ENCODE measurements at places on chromosomes 7 and 10. TPM values are rescaled to one million over a fixed set of nuclear protein-coding genes. Genes with fewer than 3 reads are reported as not detected.
A peak's percentile ranks its signal among the peaks of the same experiment; 100 is the strongest.

GRCh38 chr7:84824057-84824651 lies 362.7 kb downstream of the SEMA3D start:
- no peak for DNase-seq

DNA sequence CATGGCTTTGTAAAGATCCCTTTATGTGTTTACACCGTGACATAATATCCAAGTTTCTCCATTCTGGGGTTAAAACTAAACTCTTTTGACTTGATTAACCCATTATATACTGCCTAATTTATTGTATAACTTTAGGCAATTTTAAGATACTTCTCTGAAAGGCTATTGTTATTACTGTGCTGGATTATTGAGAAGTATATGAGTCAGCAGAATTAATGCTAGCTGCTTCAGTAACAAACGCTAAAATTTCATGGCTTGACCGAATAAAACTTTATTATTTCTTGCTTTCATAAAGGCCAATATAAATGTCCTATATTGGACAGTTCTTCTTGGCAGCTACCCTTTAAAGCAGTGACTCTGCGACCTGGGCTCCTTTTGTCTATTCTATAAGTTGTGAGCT lies 853.9 kb downstream of the SORCS3 start:
- no peak for DNase-seq

The GRID2IP gene
- total RNA-seq: not detected

GRCh38 chr7:70487886-70488285 lies 644.1 kb upstream of the GALNT17 start:
- DNase-seq: no peak

DNA sequence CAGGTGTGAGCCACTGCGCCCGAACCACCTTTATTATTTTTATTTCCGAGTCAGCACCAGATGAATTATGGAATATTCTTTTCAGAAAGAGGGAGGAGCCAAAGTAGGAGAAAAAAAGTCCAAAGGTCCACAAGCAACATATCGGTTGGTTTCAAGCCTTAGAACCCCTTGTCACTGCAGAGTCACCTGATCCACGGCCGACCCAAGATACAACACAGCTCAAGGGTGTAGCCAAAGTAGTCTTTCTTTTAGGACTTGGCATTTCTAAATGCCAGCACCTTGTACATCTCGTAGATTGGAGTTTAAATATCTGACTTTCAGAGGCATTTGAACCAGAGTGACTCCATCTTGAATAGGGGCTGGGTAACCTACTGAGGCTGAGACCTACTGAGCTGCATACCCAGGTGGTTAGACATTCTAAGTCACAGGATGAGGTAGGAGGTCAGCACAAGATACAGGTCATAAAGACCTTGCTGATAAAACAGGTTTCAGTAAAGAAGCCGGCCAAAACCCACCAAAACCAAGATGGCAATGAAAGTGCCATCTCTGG lies 113.9 kb upstream of the ANLN start:
- DNase-seq: no peak

GRCh38 chr10:5988336-5988920 lies 11.1 kb upstream of the IL15RA start:
- no peak for DNase-seq

DNA sequence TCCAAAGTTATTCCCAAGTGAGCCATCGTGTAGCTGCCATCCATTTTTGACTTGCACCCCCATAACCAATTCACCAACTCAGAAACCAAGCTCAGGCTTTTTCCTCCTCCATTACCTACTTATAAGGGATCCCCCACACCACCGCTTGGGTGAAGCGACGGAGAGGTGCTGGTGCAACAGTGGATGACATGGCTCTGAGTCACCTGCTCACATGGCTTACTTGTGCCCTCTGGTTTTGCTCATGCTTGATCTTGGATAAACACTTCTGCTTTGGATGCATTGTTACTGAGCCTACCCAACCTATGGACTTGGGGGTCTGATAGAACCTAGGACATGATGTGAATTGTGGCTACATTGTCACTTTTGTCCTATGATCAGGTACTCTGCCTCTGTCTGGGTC lies 12.0 kb upstream of the AKR1B1 start:
- no peak for DNase-seq

DNA sequence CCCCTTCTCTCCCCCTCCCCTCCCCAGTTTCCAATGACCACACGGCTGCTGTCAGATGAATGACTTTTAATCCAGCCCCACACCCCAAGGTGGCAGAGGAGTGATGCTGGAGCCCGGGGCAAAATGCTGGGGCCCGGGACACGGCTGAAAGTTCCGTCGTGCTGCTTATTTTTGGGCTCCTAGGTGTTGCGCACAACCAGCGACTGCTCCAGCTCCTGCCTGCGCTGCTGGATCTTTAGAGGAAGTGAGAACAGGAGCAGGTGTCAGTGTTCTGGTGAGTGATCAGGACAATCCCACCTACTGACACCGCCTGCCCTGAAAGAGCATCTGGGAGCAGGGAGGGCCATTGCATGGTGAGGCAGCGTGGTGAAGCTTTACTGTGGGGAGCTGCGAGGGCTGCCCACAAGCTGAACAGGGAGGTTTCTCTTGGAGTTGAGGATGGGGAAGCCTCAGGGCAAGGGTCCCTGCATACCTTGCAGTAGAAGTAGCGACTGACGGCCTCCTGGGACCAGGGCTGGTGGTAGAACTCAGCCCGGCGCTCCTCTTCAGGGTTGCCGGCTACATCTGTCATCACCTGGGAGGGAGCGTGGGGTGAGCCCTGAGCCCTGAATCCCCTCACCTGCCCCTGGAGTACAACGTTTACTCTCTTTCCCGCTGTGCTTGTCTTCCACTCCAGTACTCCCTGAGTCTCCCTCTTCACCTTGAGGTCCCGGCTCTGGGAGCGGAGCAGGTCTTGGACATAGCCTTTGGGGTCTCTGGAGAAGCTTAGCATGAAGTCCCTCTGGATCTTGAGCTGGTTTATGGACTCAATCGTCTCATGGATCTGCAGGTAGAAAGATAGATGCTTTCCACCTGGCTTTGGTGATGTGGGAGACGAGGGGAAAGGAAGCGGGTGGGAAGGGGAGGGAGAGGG lies 6.9 kb downstream of the CHPF2 start:
- peak; percentile 45 for DNase-seq

DNA sequence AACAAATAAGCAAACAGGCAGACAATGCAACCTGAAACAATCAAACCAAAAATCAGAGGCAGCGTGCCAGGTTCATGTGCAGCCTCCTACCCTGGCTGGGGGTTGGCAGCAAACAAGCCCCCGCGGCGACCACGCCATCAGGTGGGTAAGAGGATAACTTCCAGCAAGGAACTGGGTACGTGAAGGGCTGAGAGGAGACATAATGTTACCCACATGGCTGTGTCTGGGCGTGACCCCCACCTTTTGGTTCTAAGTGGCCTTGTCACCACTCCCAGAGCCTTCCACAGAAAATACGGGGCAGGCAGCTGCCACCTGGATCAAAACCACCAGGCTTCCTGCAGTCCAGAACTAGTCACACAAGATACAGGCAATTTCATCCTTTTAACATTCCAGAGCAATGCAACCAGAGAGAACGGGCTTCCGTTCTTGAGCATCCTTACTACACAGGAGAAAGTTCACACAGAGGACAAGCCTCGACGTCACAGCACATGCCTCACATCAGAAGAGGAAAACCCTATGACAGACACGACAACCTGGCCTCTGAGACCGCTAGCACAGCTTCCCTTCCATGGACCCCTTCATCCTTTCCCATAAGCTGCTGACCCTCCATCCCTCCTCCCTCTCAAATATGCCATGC lies 171.0 kb downstream of the GRID1 start:
- DNase-seq: no peak

DNA sequence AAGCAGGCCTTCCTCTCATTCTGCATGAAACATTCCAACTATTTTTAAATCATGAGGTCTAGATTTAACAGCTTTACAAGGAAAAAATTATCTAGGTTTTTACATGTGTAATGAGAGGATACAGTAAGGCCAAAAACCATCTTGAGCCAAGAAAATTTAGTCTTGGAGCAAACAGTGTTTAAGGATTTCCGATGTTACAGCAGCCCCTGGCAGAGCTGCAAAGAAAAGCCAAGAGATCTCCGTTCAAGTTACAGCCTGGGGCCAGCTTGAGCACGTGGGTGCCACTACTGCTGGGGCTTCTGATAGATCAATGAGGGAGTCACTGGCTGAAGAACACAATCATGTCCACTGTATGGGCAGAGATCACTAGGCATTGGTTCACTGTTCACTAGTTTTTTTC lies 156.2 kb downstream of the EVX1 start:
- no peak for DNase-seq

The PCLO gene
- total RNA-seq: 1.7 TPM

The SLC25A40 gene
- total RNA-seq: 23.5 TPM

The CPED1 gene
- total RNA-seq: 27.5 TPM

The NFE2L3 gene
- 1.4 TPM for total RNA-seq

The SUN3 gene
- not detected for total RNA-seq

- no peak for DNase-seq
Measured at GRCh38 chr10:56912043-56912442, 551.0 kb upstream of the ZWINT start.

- DNase-seq: no peak
Measured at GRCh38 chr10:127018766-127019165, 113.5 kb downstream of the DOCK1 start.

The SRGN gene
- total RNA-seq: 50.2 TPM

DNA sequence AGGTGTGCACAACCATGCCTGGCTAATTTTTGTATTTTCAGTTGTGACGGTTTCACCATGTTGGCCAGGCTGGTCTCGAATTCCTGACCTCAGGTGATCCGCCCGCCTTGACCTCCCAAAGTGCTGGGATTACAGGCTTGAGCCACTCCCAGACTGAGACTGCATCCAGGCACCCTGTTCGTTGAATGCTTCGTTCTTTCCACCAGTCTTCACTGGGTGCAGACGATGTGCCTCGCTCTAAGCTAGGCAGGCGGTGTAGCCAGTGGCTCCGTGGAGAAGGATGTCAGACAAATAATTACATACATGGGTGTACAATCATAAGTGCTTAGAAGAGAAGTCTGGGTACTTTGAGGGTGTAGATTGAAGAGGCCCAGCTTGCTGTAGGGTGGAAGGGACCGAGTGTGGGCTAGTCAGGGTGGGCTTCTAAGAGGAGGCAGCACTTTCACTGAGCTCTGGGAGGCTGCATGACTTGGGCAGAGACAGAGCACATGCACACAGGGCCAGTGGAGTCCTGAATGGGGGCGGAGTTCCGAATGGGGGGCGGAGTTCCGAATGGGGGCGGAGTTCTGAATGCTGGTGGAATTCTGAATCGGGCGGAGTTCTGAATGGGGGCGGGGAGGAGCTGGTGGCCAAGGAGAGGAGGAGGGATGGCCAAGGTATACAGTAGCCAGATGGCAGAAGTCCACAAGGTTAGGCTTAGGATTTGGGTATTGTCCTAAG lies 74.3 kb downstream of the COL26A1 start:
- no peak for DNase-seq

The TMEM130 gene
- not detected for total RNA-seq

The MSMB gene
- not detected for total RNA-seq

GRCh38 chr10:122254831-122255230 lies 16.3 kb upstream of the BTBD16 start:
- no peak for DNase-seq

DNA sequence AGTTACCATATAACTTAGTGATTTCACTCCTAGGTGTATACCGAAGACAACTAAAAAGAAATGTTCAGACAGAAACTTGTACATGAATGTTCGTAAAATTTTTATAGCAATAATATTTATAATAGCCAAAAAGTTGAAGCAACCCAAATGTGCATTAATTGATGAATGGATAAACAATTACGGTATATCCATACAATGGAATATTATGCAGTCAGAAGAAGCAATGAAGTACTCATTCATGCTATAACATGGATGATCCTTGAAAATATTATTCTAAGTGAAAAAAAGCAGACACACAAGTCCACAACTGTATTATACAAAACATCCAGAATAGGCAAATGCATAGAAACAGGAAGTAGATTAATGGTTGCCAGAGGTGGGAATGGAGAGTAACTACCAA lies 183.9 kb downstream of the RNLS start:
- DNase-seq: no peak

DNA sequence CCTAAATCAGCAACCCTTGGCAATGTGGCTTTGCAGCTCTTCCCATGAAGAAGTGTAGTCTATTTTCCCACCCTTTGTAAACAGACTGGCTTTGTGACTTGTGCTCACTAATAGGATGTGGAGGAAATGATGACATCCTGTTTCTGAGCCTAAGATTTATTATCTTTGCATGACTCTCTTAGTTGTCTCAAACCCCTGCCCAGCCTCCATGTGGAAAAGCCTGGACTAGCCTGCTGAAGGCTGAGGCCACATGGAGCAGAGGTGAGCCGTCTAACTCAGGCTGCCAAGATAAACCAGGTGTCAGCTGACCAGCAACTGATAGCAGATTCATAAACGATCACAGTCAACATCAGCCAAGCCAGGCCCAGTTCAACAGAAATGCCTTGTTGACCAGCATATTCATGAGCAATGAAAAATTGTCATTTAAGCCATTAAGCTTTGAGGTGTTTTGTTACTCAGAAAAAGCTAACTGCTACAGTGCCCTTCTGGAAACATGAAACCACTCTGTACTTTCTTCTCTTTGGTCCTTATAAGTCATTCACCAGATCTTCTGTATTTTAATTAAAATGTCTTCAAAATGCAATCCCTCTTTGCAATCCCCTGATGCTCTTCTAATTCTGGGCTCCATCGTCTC lies 586.3 kb upstream of the ANKRD30A start:
- no peak for DNase-seq

GRCh38 chr7:99840136-99840869 lies 12.5 kb downstream of the CYP3A43 start:
- no peak for DNase-seq

- DNase-seq: no peak
Measured at GRCh38 chr7:8413600-8413999, 19.8 kb upstream of the NXPH1 start.

DNA sequence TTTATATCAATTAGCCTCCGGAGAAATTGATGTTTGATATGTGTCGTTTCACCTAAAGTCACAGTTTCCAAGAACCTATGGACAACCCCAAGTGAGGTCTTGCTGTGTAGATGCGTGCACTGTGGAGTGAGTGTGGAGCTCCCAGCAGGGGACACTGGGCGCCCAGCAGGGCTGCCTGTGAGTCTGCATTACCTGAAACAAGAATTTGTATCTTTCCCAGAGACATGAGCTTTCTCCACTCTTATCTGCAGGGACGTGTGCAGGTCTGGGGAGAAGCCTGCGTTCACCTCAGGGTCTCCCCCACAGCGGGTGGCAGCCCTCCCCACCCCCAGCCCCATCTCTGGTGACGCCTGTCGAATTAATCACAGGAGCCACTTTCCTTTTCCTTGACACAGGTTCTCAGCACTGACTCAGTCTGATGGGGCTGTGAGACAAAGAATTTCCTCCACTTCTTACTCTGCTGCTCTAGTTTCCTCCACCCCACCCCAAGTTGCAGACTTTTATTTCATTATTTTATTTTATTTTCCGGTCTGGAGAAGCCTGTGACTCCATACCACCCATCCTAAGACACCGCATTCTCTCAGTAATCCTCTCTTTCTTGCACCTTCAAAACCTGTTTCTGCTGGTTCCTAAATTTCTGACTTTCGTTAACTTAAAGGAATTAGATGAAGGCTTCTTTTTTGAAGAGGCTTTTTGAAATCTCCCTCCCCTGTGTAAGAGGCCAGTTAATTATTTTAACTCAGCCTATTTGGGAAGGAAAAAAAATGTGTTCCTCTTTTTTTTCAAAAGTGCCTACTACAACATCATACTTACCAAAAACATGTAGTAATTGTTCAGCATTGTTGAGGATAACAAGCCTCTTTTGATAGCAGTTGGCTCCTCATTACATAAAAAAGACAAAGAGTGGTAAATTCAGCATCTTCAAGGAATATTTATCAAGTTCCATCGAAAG lies 17.0 kb upstream of the INSIG1 start:
- no peak for DNase-seq

The EPHB6 gene
- total RNA-seq: 3.3 TPM

GRCh38 chr7:22346383-22347107 lies 10.4 kb downstream of the RAPGEF5 start:
- DNase-seq: no peak

GRCh38 chr10:119651514-119652360 lies 557 bp downstream of the BAG3 start:
- no peak for DNase-seq

The ZC3HAV1L gene
- 4.0 TPM for total RNA-seq
